Activated CD4-positive, CD25-positive, alpha-beta regulatory T cell (primary cell): ENCODE measurements at places on chromosomes 1 and 21.

DNA sequence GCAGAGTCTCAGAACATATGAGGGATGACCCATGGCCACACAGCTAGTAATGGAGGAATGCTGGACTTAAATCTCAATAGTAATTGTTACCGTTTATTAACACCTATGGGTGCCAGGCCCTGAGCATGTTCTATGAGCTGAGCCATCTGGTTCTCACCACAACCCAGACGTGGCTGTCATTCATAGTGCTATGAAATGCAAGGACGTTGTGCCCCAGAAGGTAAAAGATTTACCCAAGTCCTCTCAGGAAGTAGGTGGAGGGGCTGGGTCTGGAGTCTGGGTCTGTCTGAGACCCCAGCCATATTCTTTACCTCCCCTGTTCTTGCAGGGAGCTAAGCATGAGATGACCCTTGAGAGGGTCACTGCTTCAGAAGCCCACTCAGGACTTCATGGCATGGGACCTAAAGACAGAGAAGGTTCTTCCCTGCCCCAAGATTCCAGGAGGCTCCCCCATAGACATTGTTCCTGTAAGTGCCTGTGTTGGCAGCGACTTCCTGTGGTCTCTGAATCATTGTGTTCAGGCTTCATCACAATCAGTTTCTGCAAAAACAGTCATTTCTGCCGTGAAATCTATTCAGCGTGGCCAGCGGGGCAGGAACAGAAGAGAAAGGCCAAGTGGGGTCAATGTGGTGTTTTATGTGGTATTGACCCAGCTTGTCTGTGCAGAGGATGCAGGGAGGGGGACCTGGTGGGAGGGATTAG lies 475.4 kb downstream of the PTPRU start:
- DNase-seq, result no peak

DNA sequence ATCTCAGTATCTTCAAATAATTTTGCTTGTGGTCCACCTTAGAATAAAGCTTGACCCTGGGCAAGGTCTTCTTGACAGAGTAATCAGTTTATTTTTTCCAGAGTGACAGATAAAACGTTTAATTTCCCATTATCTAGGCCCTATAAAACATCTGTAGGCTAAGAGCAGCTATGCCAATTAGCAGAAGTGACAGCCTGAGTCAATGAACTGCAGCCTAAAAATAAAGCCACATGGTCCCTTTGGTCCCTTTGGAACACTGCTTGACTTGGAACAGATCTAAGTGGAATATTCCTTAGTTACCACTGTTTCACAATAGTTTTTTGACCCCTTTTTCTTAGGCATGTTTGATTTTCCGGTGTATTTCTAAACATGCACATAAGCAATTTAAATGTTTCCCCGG lies 6.3 kb upstream of the RGS13 start:
- no peak for DNase-seq

- no peak for DNase-seq
Observed at GRCh38 chr1:11482701-11483479, 3.9 kb downstream of the DISP3 start.

DNA sequence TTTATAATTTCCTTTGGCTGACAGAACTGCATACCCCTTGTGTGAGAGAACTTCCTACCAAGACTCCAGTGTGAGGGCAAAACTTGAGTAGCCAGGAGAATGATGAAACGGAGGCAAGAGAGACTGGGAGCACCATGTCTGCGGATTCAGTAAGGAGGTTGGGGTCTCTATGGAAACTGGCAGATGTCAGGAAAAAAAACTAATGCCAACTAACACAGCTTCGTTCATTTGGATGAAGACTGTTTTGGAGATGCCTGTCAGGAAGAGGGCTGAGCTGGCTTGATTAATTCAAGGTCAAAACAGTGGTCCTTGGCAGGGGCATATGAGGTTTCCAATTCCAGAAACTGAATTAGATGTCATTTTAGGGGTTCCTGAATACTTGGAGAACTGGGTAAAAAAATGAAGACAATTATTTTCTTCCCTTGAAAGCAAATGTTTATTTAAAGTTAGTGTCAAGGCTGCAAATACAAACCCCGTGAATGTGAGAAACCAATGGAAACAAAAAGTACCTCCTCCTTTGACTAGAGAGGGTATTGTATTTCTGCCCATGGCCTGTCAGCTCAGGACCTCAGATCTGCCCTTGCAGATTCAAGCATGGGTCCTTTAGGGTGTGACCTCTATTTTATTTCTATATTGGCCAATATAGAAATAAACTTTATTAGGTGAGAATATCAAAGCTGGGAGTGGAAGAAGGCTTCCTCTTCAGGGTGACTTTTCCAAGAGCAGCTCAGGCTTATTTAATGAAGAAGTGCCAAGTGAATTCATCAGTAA lies 110.5 kb downstream of the MAST2 start:
- no peak for DNase-seq

GRCh38 chr1:167601442-167602383 lies 28.3 kb upstream of the RCSD1 start:
- no peak for DNase-seq

GRCh38 chr1:19814244-19814661 lies 830 bp downstream of the RNF186 start:
- DNase-seq, result no peak
